Panc1 (cell line): ENCODE measurements at places on chromosomes 13 and 19.

DNA sequence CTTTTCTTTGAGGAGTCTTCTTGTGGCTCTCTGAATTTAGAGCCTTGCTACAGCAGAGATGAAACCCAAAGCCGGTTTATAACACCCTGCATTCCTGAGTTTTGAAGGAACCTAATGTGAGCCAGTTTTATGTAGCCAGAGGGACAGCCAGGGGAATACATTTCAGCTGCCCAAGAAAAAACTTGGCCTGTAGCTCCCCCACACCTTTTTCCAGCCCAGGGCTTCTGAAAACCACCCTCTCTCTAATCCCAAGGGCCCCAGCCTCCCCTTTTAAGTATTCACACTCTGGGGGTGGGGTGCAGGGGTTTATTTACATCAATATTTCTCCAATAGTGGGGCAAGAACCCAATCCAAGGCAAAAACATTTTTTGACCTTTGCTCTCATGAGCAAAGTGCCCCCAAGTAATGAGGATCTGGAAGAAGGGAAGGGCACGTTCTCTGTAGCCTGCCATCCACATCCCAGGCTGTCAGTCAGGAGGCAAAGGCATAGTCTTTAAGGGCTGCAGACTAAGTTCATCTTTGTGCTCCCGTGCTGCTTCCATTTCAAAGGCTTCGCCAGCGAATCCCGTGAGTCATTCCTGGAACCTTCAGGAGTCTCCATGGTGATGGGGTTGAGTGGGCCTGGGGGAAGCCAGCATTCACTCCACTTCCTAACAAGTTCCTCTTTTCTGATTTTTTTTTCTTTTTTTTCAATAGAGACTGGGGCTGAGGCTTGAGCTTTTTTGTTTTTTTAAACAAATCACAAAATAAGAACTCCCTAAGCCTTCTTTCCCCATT, 33.2 kb upstream of the MEDAG start:
- no peak for DNase-seq

DNA sequence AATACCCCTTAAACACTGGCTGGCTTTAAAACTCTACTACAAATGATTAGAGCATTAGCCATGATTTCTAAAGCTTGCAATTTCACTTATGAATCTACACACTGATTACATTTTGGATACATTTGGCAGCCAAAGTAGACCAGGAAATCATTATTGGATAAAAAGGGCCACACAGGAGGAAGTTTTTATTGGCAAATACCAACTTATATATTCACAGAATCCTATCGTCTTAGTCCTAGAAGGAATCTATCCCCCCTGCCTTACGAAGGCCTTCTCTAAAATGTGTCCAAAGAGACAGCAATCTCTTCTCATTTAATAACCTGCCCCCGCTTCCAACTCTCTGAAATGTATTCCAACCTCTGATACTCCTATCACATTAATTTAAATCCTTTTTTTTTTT, 52.5 kb downstream of the KLF5 start:
- no peak for DNase-seq

DNA sequence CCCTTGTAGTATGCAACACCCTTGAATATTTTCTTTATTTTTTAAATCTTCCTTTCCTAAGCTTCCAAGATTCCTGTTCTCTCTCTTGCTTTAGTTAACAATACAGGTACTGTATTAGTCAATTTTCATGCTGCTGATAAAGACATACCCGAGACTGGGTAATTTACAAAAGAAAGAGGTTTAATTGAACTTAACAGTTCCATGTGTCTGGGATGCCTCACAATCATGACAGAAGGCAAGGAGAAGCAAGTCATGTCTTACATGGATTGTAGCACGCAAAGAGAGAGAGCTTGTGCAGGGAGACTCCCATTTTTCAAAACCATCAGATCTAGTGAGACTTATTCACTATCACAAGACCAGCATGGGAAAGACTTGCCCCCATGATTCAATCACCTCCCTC, 1024.3 kb downstream of the PCDH9 start:
- no peak for DNase-seq

DNA sequence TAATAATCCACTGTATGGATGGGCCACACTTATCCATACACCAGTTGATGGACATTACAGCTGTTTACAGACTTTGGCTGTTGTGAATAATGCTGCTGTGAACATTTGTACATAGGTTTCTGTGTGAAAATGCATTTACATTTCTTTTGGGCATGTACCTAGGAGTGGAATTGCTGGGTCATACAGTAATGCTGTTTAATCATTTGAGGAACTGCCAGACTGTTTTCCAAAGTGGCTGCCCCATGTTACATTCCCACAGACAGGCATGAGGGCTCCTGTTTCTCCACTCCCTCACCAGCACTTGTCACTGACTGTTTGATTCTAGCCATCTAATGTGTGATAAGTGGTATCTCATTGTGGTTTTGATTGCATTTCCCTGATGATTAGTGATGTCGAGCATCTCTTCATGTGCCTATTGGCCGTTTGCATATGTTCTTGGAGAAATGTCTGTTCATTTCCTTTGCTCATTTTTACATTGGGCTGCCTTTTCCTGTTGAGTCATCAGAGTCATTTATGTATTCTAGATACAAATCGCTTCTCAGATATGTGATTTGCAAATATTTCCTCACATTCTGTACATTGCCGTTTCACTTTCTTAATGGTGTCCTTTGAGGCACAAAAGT, 12.8 kb downstream of the TMEM255B start:
- no peak for DNase-seq

DNA sequence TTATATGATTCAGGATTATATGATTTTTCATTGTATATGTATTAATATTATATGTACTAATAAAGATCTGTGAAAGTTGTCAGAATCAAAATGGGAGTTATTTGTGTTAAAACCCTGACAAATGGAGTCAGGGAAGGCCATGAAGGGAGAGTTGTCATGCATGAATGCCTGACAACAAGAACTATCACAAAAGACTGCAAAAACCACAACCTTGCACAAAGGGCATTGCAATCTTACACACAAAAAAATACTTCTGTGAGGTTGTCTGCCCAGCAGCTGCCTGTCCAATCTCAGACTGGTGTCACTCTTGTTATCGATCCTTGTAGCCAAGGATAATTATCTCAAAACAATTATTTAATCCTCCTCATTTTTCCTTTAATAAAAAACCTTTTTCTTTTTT, 21.2 kb upstream of the RBM26 start:
- DNase-seq = no peak

DNA sequence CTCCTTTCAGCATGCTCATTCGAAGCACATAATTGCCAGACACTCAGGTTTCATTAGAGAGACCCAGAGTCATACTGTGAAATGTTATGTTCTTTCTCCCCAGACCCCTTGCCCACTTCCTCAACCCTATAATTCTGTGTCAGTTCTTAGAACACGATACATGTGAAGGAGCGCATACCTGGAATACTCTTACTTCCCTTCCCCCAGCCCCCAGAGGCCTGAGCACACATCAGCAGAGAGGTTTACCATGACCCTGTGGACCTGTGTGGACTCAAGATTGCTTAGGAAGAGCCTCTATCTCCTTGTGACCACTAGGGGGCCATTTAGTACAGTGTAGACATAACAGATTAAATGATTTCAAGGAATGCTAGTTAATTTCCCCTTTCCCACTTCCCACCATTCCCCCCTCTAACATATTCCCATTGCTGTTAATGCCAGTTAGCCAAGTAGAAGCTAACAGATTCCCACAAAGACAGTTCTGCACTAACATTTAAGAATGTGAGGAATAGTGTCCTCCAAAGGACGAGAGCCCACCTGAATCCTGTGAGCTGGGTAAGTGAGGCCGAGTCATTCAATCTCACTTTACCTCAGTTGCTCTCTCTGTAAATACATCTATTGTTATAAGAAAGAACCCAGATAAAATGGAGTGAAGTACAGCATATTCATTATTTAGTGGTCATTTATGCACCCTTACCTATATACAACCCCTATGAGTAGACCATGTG, 154.2 kb upstream of the MAB21L1 start:
- no peak for DNase-seq

DNA sequence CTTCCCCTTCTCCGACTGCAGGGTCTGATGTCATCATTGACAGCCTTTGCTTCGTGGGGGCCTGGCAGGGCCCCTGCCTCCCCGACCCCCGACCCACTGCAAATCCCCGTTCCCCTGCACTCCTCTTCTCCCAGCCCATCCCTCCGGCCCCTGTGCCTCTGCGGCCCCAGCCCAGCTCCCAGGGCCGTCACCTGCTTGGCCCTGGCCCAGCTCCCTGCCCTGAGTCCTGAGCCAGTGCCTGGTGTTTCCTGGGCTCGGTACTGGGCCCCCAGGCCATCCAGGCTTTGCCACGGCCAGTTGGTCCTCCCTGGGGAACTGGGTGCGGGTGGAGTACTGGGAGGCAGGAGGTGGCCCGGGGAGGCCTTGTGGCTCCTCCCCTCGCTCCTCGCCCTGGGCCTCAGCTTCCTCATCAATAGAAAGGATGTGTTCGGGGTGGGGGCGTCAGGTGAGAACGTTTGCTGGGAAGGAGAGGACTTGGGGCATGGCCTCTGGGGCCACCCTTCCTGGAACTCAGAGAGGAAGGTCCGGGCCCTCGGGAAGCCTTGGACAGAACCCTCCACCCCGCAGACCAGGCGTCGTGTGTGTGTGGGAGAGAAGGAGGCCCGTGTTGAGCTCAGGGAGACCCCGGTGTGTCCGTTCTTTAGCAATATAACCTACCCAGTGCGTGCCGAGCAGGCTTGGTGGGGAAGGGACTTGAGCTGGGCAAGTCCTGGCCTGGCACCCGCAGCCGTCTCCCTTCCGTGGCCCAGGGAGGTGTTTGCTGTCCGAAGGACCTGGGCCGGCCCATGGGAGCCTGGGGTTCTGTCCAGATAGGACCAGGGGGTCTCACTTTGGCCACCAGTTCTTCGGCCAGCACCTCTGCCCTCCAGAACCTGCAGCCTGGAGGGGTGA, 15.9 kb upstream of the CELF5 start:
- no peak for DNase-seq

- no peak for DNase-seq
Measured at GRCh38 chr13:108944760-108945159, 315.3 kb downstream of the MYO16 start.

GRCh38 chr13:75682326-75682725, 46.2 kb downstream of the LMO7 start:
- no peak for DNase-seq

DNA sequence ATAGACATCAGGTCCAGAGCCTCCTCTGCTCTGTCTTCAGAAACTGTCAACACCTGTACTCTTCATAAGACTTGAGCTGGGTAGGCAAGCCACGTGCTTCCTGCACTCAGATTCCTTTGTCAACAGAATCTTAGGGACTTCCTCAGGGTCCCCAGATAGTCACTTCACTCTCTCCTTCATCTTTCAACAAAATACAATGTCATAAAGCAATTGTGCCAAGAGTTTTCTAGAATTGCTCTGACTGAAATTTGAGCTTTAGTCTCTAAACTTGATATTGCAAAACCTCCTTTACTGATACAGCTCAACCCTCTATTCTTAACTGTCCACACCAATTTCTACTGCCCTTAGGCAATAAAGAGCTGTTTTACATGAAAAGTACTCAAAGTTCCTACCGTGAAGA, 179.9 kb downstream of the IRS2 start:
- no peak for DNase-seq

GRCh38 chr13:113220141-113220598, 10.8 kb downstream of the CUL4A start:
- DNase-seq = no peak

DNA sequence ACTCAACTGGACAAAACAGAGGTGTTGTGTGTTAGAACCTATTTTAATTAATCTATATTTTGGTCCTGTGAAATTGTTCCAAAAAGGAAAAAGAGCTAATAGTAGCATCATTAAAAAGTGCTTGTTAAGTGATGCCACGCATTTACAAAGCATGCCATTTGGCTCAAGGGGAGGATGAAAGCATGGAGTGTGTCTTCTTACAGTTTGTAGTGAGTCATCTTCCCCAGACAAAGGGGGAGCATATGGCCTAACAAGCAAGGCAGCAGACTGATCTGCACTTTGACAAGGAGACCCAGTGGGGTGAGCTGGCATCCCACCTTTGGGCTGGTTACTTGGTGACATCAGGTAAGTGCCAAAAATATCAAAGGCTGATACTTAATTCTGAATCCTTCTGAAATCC, 297.0 kb downstream of the FGF9 start:
- no peak for DNase-seq

- no peak for DNase-seq
Measured at GRCh38 chr13:23392313-23392712, 41.2 kb downstream of the SACS start.

DNA sequence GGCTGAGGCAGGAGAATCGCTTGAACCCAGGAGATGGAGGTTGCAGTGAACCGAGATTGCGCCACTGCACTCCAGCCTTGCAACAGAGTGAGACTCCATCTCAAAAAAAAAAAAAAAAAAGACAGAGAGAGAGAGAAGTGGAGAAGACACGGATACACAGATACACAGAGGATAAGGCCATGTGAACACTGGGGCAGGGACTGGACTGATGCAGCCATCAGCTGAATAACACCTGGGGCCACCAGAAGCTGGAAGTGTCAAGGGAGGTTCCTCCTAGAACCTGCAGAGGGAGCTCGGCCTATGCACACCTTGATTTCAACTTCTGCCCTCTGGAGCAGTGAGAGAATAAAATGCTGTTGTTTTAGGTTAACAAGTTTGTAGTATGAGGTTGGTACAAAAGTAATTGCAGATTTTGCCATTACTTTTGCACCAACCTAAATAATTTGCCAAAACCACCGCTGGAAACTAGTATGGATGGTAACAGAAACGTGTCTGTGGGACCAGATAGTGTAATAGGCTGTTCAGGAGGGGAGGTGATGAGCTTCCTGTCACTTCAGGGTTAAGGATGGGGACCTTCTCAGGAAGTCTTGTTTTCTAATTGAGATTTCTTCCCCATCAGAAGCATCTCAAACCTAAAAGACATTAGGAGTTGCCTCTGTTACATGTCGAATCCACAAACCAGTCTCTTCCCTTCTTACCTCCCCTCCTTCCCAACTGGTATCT, 36.4 kb upstream of the IGSF23 start:
- DNase-seq = no peak

DNA sequence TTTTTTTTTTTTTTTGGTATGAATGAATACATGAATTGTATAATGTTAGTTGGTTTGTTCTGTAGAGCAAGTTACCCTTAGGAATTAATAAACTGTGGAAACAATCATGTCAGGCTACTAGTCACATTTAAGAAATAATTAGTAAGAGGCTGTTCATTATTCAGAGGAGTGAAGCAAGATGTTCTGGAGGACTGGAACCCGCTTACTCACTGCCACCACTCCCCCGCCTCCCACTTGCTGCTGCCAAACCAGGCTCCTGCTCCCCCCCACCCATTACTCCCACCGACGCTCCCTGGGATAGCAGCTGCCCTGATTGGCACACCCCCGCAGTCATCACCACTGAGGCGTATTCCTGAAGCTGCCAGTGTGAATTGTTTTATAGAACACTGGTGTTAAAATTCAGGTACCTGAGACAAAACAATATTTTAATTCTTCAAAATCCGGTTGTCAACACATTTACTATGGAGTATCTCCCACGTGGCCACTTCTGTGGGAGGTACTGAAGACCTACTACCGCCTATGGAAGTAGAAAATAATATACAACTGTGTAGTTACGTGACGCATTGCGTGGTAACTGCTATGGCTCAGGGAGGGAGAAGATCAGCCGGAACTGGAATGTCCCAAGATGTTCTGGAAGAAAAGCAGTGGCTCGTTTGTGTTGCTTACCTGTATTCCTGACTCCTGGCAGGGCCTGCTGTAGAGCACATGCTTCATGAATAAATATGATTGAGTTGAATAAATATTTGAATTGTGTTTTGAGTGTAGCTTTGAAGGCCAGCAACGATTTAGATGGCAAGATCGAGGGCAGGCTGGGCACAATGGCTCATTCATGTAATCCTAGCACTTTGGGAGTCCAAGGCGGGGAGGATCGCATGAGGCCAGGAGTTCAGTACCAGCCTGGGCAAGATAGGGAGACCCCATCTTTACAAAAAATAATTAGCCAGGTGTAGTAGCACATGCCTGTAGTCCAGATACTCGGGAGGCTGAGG, 1.7 kb downstream of the DPY19L3 start:
- DNase-seq = no peak
